ENCODE measurements at places on chromosomes 2 and 18. TPM values are rescaled to one million over a fixed set of nuclear protein-coding genes. Genes with fewer than 3 reads are reported as not detected.

ZNF892 gene
- 5.9 TPM for total RNA-seq

KCNK3 gene
- not detected for total RNA-seq

- DNase-seq = no peak
These were observed 160.8 kb downstream of the LPIN1 start for GRCh38 chr2:11907190-11907589.

GRCh38 chr2:7448578-7449264 lies 531.5 kb downstream of the RNF144A start:
- DNase-seq = no peak

- DNase-seq = no peak
These were observed 424.1 kb upstream of the CHST9 start for GRCh38 chr18:27609221-27609620.
